ENCODE measurements at places on chromosomes 13 and 19.

DNA sequence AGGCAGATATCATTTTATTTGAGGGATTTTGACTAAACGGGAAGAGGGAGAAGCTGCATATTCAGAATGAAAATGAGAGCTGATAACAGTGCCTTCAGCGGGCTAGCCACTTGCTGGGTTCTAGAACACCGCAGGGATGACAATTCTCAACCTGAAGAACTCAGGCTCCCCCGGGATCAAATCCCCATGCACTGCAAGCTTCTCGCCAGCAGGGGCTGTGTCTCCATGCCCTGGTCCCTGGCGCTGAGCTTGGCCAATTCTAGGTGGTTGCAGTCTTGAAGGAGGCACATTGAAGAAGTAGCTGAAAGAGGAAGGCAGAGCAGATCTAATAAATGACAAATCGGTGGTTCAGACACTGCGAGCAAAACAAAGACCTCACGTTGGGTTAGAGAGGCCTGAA, 128.7 kb downstream of the UQCRFS1 start:
- DNase-seq: no peak

DNA sequence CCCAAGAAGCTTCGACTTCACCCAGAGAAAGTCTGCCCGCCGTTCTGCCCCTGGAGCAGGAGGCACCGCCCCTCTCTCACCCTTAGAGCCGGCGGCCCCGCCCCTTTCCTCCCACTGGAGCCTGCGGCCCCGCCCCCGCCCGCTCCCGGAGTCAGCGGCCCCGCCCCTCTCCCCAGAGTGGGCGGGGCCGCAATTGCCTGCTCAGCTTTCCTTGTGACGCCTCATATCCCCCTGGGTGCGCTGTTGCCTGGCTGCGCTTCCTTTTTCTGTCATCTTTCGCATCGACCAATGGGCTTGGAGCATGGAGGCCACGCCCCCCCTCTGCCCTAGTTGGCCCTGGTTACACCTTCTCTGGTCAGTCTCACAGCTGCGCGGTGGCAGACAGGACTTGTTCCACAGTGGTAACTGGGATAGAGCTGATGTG, 38.2 kb upstream of the ZNF492 start:
- no peak for DNase-seq

DNA sequence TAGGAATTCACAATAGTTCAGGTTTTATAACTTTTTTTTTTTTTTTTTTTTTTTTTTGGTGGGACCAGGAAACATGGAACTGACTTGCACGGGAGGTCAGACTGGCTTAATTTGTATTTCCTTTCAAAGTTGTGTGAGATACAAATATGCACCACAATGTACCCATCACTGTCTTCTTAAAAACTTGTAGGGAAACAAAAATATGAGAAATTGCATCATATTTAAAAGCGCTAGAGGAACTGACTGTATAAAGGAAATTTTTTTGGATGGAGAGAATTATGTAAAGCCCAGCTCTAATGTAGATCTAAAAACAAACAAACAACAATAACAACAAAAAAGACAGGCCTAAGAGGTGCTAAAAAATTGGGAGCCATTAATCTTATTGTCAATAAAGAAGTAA, 246.5 kb downstream of the DCT start:
- no peak for DNase-seq

GRCh38 chr19:2807379-2808128, 12.1 kb upstream of the ZNF554 start:
- DNase-seq: no peak

DNA sequence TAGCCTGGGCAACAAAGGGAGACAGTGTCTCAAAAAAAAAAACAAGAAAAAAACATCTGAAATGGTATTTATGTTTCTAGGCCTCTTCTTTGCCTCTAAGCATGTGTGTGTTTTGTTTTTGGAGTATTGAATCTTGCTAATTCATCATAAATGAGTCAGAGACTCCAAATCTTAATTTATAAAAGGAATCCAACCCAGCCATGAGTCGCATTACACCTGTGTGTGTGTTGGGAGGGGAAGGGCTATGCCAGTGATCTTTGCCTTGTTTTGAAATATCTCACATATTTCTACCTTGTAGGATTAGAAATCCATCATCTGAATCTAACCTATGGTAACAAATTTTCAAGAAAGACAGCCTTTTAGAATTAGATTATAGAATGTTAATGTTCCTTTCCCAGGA, 4.0 kb downstream of the ZNF331 start:
- DNase-seq: no peak

DNA sequence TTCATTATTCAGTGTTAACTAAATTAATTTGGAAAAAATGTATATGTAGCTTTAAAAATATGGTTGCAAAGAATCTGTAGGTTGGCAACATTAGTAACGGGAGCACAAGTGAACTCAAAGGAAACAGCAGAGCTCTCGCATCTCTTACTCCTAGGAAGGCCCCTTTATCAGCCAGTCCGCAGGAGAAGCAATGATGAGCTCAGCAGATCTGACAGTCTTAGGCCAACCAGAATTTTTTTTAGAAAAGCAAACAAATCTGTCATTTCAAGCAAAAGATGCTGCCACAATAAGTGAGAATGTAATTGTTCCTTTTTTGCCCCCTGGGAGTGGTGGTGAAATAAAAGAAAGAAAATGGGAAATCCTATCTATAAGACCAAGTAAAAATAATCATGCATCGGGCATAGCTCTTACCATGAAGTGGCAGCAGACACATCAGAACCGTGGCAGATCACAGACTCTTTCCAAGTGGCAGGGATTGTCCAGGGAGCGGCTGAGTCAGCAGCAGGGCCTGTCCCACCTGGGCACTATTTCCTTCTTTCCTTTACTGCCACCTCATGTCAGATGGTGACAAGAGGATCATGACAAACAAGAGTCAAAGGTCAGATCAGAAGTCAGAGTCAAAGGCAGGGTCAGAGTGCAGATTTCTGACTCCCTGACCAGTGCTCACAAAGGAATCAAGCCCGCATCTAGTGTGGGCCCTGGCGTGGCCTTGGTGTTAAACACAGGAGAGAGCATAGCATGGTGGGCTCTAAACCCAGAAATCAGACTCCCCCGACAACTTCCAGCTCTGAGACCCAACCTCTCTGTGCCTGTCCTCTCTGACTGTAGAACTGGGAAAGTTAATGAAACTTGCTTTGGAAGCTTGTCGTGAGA, 84.0 kb upstream of the MTIF3 start:
- DNase-seq: no peak

DNA sequence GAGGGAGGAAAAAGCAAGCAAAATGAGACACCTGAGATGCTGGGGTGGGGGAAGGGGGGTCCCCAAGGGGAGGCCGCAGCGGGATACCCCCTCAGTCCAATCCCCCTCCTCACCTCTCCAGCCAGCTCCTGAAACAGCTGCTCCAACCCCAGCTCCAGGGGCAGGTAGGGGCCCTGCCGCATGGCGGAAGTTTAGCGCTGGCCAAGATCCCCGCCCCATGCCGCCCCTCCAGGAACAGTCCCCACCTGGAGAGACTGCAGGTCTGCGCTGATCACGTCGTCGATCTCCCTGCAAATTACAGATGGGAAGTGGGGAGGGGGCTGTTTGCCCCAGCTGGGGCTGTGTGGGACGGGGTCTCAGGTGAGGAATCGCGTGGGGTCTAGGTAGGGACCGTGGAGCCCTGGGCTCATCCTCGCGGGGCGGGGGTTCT, 9.0 kb downstream of the CAPN12 start:
- no peak for DNase-seq

GRCh38 chr13:109162248-109163036, 533.0 kb downstream of the MYO16 start:
- DNase-seq: no peak

- DNase-seq: no peak
These were observed 62.5 kb downstream of the TNFRSF19 start for GRCh38 chr13:23632741-23633140.

GRCh38 chr13:109989155-109989554, 202.8 kb upstream of the IRS2 start:
- DNase-seq: no peak
